Endothelial cell (in vitro differentiated cells): ENCODE measurements at places on chromosomes 7 and 10. TPM values are rescaled to one million over a fixed set of nuclear protein-coding genes. Genes with fewer than 3 reads are reported as not detected.

The ZNHIT1 gene
- 71.5 TPM for total RNA-seq

DNA sequence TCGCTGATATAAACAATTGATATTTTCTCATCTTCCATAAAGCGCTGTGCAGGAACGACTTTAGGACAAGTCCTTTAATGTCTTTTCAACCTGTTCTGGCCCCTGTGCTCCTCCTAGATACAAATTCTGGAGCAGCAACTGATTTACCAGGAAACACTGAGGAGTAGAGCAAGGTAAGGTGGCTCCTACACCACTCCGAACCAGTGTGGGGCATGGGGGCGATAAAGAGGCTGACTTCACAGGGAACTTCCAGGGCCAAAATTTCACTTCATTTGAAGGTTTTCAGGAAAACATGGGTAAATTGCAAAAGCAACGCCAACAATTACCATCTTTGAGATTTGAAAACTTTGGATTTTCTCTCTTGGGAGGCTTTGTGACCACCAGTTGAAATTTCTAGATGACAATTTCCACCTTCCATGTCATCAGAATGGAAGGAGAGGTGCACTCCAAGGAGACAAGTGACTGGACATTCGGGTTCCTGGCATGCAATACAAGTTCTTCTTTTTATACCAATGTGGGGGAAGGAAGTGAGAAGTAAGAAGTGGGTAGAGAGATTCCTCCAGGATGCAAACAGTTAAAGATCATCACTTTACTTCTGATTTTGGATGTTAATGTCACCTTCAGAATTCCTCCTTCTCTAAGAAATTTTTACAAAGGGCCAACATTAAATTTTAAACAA lies 118.5 kb downstream of the FAM107B start:
- no peaks in the 10 kb centered on the region for H3K36me3 ChIP-seq
- no peak for DNase-seq
- no peak overlapping the region for H3K4me3 ChIP-seq
- H3K4me1 ChIP-seq = peaks cover 15% of the 10 kb centered on the region

The PTF1A gene
- total RNA-seq = not detected

The FLNC gene
- total RNA-seq = 7.7 TPM

The TMEM236 gene
- 0.05 TPM for total RNA-seq

GRCh38 chr7:22884911-22885788 lies 62.5 kb upstream of the TOMM7 start:
- H3K4me3 ChIP-seq = no peak overlapping the region
- H3K27me3 ChIP-seq = peaks cover 5% of the 10 kb centered on the region

The SEMA3E gene
- total RNA-seq = 0.62 TPM

DNA sequence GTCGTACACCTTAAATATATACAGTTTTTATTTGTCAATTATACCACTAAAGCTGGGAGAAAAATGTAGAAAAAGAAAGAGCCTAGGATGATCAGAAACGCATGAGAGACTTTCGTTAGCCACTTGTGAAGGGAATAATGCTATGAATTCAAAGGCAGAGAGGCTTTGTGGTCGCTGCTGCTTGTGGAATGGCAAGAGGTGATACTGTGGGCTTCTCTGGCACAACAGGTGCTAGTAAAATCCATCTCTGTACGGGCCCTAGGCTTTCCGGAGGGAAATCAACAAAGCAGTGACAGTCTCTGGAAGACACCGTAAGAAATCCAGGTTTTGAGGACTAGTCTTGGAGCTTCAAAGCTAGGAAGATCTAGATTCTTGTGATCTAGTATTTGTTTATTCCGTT lies 52.6 kb downstream of the LRRC72 start:
- peaks cover 3% of the 10 kb centered on the region for H3K4me1 ChIP-seq
- H3K36me3 ChIP-seq = no peaks in the 10 kb centered on the region

The AKR1C4 gene
- total RNA-seq = not detected

The ERLIN1 gene
- total RNA-seq = 30.4 TPM

- peaks cover 6% of the 10 kb centered on the region for H3K27me3 ChIP-seq
- peaks cover 8% of the 10 kb centered on the region for H3K4me1 ChIP-seq
- DNase-seq = no peak
- no peak overlapping the region for H3K4me3 ChIP-seq
- H3K36me3 ChIP-seq = no peaks in the 10 kb centered on the region
- H3K27ac ChIP-seq = no peak overlapping the region
Measured at GRCh38 chr10:71505862-71506261, 109.1 kb downstream of the CDH23 start.

DNA sequence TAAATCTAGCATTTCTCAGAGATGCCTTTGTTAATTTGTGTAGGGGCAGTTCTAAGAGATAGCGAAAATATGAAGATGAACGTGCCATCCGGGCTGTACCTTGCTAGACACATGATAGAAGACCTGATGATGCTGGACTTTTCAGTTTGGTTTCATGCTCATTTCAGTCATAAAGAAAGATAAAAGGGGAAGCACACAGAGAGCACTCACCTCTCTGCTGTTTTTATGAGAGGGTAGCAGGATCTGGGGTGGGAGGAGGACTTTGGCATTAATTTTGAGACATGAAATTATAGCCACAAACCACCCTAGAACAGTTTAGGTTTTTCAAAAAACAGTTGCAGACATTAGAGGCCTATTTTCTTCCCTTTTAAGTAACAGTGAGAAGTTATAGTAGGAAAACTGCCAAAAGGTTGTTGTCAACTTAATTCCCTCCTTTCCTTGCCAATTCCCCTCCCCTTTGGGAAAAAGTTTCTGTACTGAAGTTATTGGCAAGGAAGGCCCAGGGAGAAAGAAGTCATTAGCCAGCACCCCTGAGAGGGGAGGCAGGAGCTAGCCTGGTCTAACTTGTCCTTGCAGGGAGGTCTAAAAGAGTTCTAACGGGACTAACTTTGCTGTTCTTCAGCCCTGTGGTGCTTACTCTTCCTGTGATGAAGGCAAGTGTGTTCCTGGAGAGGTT lies 2.6 kb downstream of the ST7 start:
- peaks cover 30% of the 10 kb centered on the region for H3K4me1 ChIP-seq
- H3K36me3 ChIP-seq = peaks cover 4% of the 10 kb centered on the region
- H3K27ac ChIP-seq = peak overlapping the region; percentile 26
- no peak for DNase-seq

The CABCOCO1 gene
- 0.28 TPM for total RNA-seq

- peaks cover 5% of the 10 kb centered on the region for H3K36me3 ChIP-seq
- H3K4me1 ChIP-seq = no peaks in the 10 kb centered on the region
- peaks cover 3% of the 10 kb centered on the region for H3K27me3 ChIP-seq
Measured at GRCh38 chr10:130545122-130545521, 408.9 kb downstream of the GLRX3 start.

GRCh38 chr10:19929506-19930140 lies 113.4 kb downstream of the PLXDC2 start:
- no peaks in the 10 kb centered on the region for H3K36me3 ChIP-seq
- no peak overlapping the region for H3K4me3 ChIP-seq
- no peak overlapping the region for H3K27ac ChIP-seq
- H3K4me1 ChIP-seq = peaks cover 18% of the 10 kb centered on the region

The FAM221A gene
- 7.3 TPM for total RNA-seq

The PROSER2 gene
- 5.7 TPM for total RNA-seq

The PRF1 gene
- total RNA-seq = not detected

DNA sequence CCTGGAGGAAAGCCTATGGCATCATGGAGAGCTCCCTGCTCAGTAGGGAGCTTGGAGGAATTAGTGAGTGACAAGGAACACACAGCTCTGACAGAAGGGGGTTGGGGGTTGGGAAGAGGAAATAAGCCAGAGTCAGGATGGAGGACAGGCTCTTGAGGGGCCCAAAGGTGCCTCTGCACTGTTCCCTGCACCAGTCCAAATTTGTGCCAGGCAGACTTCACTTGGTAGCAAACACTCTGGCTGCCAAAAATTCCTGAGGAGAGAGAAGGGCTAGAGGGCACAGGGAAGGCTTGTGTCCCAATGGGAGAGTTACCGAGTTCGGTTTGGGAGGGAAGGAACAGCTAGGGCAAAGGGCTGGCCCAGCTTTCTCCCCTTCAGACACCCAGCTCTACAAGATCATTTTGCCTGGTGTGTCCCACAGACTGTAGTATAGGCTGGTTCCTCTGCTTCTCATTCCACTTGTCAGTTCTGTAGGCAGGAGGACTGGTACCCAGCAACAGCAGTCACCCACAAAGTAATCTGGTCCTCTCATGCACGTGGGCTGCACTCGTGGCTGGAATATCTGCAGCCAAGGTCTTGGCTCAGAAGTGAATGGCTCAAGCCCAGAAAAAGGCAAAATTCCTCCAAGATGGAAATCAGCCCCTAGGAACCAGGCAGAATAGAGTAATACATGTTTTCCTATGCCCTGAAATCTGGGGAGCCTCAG lies 8.0 kb upstream of the KCNIP2 start:
- H3K27ac ChIP-seq = no peak overlapping the region
- peak overlapping the region; percentile 72 for H3K4me3 ChIP-seq
- peaks cover 10% of the 10 kb centered on the region for H3K27me3 ChIP-seq
- peaks cover 12% of the 10 kb centered on the region for H3K36me3 ChIP-seq
- peaks cover 49% of the 10 kb centered on the region for H3K4me1 ChIP-seq

DNA sequence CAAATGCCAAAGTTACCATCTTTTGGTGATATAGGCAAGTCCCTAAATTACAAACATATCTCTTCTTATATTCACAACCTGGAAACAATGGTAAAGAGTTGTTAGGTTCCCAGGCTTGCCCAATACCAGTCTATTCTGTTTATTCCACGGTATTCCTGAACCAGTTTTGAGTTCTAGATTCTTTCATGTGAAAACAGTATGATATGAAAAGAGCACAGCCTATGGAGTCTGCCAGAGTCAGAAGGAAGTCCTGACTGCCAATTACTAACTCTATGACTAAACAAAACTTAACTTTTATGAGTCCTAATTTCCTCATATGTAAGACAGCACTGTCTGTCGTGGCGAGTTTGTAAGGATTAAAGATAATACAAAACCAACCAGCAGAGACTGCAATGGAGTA lies 5.6 kb downstream of the ABI1 start:
- H3K27ac ChIP-seq = no peak overlapping the region
- DNase-seq = no peak
- no peak overlapping the region for H3K4me3 ChIP-seq
- H3K4me1 ChIP-seq = peaks cover 33% of the 10 kb centered on the region
- H3K36me3 ChIP-seq = peaks cover 3% of the 10 kb centered on the region

DNA sequence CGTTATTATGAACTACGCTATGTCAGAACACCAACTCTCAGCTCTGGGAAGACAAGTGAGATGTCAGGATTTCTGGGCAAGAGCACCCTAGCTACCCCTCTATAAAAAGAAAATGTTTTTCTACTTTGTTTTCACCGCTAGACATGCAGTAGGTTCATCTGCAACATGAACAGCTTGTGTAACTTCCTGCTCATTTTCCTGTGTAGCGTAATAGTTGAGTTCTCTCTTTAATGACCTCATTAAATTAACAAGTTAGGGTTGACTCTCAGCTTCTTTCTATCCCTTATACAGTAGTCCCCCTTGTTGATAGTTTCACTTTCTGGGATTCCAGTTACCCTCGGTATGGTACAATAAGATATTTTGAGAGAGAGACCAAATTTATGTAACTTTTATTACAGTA lies 329.4 kb upstream of the ZNF32 start:
- H3K4me3 ChIP-seq = no peak overlapping the region
- H3K27me3 ChIP-seq = peaks cover 5% of the 10 kb centered on the region
- DNase-seq = no peak
- H3K36me3 ChIP-seq = no peaks in the 10 kb centered on the region
- peaks cover 3% of the 10 kb centered on the region for H3K4me1 ChIP-seq
- H3K27ac ChIP-seq = no peak overlapping the region

The FRMD4A gene
- total RNA-seq = 68.9 TPM

The RSPH10B gene
- 0.44 TPM for total RNA-seq

The POLR2J2 gene
- total RNA-seq = 9.4 TPM

DNA sequence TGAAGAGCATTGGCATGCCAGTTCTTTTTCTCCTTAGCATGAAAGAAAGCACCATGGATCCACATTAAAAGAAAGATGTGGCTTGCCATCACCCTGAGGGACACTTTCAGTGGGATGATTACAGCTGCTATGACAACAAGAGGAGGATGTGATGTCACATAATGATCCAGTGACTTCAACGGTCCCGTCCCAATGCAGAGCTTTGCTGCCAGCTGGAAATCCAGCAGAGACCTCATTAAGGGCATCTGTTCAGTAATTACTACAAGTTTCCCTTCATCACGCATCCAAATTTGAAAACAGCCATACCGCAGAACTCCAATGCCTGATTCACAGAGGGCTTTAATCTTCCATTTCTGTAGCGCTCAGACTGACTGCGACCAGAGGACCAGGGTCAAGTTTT lies 206.6 kb downstream of the LSM5 start:
- H3K4me1 ChIP-seq = no peaks in the 10 kb centered on the region
- no peaks in the 10 kb centered on the region for H3K36me3 ChIP-seq
- no peaks in the 10 kb centered on the region for H3K27me3 ChIP-seq
- DNase-seq = no peak
- no peak overlapping the region for H3K4me3 ChIP-seq

The FKBP6 gene
- not detected for total RNA-seq

DNA sequence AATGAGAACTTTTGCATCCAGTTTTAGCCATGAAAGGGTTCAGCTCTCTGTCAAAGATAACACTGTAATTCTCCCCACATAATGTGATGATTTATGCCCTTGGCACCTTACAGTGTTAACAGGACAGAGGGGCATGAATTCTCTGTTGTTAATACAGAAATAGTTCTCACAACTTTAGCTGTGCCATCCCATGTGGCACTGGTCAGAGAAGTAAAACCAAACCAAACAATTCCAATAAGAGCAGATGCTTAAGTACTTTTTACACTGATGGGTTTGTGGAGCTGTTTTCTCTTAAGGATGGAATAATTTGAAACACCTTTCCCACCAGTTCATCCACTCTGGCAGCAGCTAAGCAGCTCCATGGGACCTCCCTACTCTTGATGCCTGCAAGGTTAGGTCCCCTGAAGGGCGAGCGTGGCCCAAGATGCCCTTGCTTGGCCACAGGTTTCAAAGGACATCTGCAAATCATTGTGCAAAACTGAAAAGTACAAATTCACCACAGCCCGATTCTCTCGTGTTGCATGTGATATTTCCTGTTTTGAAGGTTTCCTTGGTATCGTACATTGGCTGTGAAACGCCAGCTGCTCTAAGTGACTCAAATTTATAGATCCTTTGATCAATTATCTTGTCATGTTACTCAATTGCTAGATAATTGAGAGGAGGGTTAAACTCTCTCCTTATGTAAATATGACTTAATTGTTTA lies 82.5 kb upstream of the CREB5 start:
- H3K36me3 ChIP-seq = no peaks in the 10 kb centered on the region
- H3K27ac ChIP-seq = no peak overlapping the region
- no peak overlapping the region for H3K4me3 ChIP-seq

DNA sequence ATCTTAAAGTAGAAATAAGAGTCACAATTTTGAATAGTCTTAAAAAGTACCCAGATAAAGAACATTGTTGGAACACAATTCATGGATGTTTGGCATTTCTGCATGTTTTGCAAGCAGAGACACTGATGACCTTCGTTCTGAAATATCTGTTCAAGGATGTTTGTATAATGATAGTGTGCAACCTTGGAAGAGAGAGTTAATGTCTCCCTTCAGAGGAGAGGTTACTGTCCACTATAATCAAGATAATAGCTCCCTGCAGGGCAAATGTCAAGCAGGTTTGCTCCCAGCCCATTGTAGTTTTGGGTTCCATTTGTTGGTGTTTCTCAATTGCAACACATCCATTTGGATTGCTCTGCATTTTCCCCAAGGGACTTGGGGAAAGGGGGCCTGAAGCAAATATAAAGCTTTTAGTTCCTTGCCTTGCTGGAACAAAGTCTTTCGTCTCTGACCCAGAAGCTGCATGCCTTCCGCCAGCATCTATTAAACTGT lies 45.2 kb downstream of the COL1A2 start:
- H3K36me3 ChIP-seq = no peaks in the 10 kb centered on the region
- H3K27me3 ChIP-seq = no peaks in the 10 kb centered on the region
- no peak for DNase-seq
- H3K27ac ChIP-seq = no peak overlapping the region

GRCh38 chr10:5601826-5602495 lies 64.4 kb downstream of the ASB13 start:
- H3K4me3 ChIP-seq = no peak overlapping the region
- no peak for DNase-seq
- H3K27ac ChIP-seq = no peak overlapping the region
- peaks cover 11% of the 10 kb centered on the region for H3K27me3 ChIP-seq
